ENCODE measurements at places on chromosomes 1 and 21.

- peak; percentile 58 for DNase-seq
These were observed 69.4 kb upstream of the ROR1 start for GRCh38 chr1:63704443-63704842.

DNA sequence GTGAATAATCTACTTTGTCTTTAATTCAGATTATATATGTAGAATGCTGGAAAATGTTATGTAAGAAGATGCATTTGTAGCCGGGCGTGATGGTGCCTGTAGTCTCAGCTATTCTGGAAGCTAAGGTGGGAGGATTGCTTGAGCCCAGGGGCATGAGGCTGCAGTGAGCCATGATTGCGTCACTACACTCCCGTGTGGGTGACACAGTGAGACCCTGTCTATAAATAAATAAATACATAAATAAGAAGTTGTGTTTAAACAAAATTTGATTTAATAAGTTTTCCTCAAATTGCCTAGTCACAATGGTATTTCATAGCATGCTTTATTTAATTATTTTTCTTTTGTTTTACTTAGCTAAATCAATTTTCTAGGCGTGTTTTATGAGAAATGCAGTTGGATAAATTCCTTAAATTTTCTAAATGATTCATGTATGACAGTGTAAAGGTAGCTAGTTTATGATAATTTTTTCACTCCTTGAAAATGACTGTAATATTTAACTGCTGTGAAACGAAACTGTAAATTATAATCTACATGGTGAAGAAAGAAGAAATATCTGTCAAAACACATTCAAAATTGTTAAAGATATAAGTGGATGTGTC is 232.6 kb downstream of the SRGAP2C start:
- no peak for DNase-seq

- no peak for DNase-seq
These were observed 26.4 kb upstream of the ROR1 start for GRCh38 chr1:63747445-63747844.

GRCh38 chr1:11174261-11174942 is 14.8 kb upstream of the ANGPTL7 start:
- DNase-seq, result no peak

DNA sequence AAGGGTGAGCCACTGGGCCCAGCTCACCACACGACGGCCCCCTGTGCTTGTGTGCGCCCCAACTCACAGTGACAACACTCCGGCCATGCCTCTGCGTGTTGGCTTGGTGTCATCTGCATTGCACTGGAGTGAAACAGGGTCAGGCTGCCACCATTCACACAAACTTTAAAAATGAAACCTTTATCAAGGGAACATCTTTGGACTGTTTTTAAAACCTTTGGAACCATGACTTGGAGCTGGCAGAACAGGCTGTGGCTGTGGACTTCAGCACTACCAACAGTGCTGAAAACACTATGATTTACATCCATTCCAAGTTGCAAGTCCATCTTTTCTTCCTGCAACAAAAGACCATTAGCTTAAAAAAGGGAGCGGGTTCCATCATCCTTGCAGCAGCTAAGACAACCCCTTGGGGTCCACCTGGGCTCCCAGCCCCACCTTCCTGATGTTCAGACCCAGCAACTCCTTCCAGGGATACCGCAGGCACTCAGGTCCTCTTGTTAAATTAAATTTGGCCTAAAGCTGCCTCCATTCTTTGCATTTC is 25.6 kb downstream of the POFUT2 start:
- no peak for DNase-seq

DNA sequence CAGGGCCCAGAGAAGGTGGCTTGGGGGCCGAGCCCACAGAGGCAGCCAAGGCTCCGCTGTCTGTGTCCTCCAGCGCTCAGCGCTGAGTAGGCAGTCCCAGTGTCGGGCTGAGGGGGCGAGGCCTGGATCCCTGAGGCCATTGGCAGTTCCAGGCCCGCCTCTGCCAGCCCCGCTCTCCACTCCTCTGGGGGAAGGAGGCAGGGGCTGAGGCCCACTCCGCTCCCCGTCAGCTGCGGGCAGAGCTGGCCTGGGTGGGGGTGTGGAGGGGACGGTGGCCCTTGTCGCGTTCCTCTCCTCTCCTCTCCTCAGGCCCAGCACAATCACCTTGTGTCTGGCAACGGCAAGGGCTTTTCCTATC is 132.8 kb downstream of the CASZ1 start:
- no peak for DNase-seq

DNA sequence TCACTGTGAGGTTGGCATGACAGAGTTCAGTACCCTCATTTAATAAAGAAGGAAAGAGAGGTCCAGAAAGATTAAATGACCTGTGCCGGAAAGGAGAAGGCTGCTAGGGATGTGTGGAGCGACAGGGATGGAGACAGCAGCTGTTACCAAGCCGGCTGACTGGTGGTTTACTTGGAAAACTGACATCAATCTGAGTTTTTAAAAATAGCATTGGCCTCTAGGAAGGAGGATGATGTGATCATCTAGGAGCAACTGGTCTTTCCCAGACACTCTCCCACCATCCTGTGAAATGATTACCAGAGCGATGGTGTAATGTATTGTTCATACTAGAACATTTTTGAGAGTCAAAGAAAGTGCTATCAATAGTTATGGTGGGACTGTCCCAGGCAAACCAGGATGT is 154.4 kb downstream of the ZSCAN20 start:
- no peak for DNase-seq

- peak; percentile 87 for DNase-seq
These were observed at the start of gene CHD1L for GRCh38 chr1:147242449-147243227. Gene CHD1L, plus strand, starts transcription at chr1:147242684. Its CDS starts 20 bp downstream, at chr1:147242704.

DNA sequence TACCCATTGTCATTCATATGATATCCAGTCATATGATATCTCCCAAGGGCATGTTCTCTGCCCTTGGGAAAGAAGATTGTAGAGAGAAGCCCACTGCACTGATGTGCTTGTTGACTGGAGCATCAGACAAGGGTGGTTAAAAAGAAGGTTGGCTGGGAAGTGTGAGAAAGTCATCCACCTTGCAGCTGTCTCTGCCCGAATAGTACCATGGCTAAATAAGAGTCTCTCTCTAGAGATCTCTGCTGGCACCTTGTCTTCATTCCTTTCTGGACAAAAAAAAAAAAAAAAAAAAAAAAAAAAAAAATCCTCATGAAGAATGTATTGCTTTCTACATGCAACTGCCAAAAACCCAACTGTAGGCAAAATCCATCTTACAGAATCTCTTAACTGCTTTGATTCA is 349.7 kb upstream of the ESRRG start:
- DNase-seq, result no peak

GRCh38 chr1:165068741-165069140 is 287.8 kb downstream of the LMX1A start:
- no peak for DNase-seq

GRCh38 chr1:53781654-53782053 is 42.7 kb upstream of the GLIS1 start:
- DNase-seq, result no peak

DNA sequence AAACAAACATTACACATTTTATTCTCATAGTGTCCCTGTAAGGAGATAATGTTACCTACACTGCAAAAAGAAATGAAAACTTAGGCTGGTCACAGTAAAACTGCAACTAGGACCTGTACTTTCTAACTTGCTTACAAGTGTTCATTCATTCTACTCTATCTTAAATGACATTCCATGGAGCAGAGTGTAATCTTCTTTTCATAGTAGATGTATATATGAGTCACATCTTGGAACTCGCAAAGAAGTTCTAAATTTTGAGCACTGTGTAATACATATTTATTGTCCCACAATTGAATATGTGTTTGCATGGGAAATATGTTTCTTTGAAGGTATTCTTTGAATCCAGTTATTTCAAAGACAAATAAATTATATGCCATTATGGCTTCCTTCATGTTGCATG is 1258.5 kb upstream of the ADGRL2 start:
- DNase-seq, result peak; percentile 51

- no peak for DNase-seq
These were observed 27.0 kb downstream of the PKNOX1 start for GRCh38 chr21:43001316-43001715.

- DNase-seq, result no peak
These were observed 20.6 kb upstream of the ATF3 start for GRCh38 chr1:212587888-212588510.

DNA sequence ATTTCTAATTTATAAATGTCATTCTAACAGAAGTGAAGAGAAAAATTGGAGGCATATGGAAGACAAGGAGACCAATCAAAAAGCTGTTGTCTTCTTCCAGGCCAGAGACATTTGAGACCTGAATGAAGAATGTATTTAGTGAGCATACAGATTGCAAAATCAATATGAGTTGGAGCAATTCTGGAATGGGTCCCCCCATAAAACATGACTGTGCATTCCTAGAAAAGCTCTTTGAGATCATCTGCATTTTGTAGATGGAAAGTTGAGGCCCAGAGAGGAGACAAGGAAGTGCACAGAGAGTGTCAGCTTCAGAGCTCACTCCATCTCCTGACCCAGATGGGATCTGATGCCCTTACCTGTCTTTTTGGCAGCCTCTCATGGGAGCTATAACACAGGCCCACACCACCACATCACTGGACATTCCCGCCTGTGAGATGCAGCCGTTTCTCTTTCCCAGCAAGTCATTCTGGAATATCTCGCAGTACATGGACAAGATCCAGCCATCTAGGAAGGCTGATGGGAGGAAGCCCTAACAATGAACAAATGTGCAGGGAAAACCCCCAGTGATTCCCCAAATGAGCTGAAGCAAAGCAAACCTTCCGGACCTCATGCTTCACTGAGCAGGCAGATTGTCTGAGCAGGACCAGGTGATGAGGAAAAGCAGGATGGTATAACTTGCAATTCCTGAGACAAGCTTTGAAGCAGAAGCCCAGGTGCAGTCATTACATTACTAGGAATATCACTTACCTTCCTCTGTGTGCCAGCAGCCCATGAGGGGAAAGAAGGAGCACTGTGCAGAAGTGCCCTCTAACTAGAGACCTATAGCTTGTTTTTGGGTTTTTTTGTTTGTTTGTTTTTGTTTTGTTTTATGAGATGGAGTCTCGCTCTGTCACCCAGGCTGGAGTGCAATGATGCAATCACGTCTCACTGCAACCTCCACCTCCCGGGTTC is 445.6 kb downstream of the PLPP3 start:
- DNase-seq, result no peak

- DNase-seq, result no peak
These were observed 92.6 kb downstream of the PAX7 start for GRCh38 chr1:18723206-18723605.
